ENCODE measurements at places on chromosomes 4 and X.

- DNase-seq: peak; percentile 14
These were observed 511.0 kb upstream of the ATOH1 start for GRCh38 chr4:93317561-93317960.

GRCh38 chrX:21845096-21845495, 5.7 kb downstream of the MBTPS2 start:
- DNase-seq: no peak

DNA sequence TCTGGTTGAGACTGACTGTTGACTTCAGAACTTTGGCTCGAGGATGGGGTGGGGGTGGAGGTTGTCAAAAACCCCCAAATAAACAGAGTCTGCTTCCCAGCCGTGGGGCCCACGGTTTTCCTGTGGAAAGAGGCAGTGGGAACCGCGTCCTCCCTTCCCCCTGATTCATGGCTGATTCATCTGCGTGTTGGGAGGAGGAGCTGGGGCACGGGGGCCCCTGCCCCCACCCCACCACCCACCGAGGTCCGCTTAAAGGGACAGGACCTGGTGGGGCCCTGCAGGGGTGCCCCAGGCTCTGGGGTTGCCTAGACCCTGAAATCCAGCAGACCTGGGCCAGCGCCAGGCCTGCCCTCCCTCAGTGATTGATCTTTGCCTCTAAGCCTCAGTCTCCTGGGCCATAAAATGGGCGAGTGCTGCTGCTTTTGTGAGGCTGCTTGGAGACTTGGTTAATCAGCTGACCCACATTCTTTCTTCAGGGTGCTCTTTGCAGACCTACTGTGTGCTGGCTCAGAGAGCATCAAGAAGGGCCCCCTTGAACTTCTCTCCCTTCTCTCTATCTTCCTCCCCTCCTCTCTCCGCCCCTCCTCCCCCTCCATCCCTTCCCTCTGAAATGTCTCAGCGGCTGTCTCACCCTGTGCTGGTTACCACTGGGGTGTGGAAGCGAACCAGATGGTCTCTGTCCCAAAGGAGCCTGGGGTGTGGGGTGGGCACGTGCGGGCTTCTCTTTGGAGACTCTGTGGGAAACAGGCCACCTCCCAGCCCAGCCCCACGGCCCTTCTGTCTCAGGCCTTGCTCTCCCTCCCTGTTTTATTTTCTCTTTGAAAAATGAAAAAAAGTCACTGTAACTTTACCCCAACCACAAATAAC, 9.1 kb downstream of the HTRA3 start:
- peak; percentile 53 for DNase-seq

DNA sequence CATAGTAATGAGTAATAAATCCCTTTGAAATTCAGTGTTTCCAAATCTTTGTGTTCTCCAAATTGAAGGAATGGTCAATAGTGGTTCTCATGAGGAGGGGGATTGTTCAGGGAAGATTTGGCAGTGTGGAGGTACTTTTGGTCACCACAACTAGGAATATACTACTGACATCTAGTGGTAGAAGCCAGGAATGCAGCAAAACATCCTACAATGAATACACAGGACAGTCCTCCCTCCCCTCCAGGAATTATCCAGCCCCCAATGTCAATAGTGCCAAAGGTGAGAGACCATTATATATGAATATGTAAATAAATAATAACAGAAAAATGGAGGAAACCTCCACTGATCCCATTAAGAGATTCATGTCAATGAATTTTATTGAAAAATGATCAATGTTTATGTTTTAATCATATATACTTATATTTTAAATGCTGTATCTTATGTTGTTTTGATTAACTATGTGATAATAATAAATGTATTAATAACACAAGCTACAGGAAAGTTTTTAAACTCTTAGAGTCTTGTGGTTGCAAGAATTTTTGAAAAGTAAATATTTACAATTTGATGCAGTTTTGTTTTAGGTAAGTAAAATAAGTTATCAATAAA, 14.4 kb upstream of the FAM9A start:
- DNase-seq: no peak

Data from HS-5 (cell line).